GF-D8 (cell line): ENCODE measurements at places on chromosomes 6 and 20.

GRCh38 chr6:133992992-133993680 lies 40.1 kb downstream of the TBPL1 start:
- DNase-seq, result no peak

- DNase-seq, result no peak
Measured at GRCh38 chr6:158729906-158730540, 80.2 kb downstream of the SYTL3 start.

DNA sequence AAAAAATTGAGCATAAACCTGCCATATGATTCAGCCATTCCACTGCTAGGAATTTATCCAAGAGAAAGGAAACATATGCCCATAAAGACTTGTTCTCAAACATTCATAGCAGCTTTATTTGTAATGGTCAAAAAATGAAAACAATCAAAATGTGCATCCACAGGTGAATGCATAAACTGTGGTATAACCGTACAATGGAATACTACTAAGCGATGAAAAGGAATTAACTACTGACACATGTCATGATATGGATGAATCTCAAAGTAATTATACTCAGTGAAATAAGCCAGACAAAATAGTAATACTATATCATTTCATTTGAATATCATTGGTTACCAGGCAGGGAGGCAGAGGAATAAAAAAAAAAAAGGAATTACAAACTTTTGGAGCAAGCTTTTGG lies 25.8 kb upstream of the BRPF3 start:
- no peak for DNase-seq

GRCh38 chr20:46433051-46433450 lies 26.6 kb upstream of the ELMO2 start:
- no peak for DNase-seq

- DNase-seq, result no peak
Measured at GRCh38 chr6:136511926-136512325, 38.3 kb downstream of the MAP7 start.

- no peak for DNase-seq
Measured at GRCh38 chr6:124812067-124812466, 150.2 kb upstream of the RNF217 start.
